ENCODE measurements at places on chromosomes 7 and 10.

- no peak for DNase-seq
Observed at GRCh38 chr7:45173596-45174327, 16.2 kb downstream of the RAMP3 start.

GRCh38 chr7:1986366-1987083, 246.2 kb downstream of the MAD1L1 start:
- DNase-seq = no peak

GRCh38 chr10:129653861-129654260, 186.8 kb downstream of the MGMT start:
- DNase-seq = no peak

GRCh38 chr7:7344583-7344982, 162.2 kb downstream of the C1GALT1 start:
- DNase-seq = no peak

GRCh38 chr10:36141856-36142560, 499.9 kb upstream of the FZD8 start:
- no peak for DNase-seq

- no peak for DNase-seq
Observed at GRCh38 chr10:10967029-10967428, 50.6 kb upstream of the CELF2 start.

DNA sequence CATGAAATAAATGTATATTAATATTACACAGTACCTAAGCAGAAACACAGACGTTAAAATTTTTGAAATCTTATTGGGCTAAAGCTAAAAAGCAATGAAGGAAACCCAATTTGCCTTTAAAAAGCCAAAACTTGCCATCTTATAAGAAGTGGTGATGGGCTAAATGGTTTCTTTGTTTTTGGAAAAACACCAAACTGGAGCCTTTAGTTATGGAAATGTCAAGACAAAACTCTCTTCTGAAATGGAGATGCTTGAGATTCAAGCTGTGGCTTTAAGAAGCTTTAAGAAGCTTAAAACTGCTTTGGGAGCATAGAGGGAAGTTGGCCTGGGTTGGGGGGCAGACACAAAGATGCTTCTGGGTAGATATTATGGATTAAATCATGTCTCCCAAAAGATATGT, 277.0 kb downstream of the GFRA1 start:
- no peak for DNase-seq

DNA sequence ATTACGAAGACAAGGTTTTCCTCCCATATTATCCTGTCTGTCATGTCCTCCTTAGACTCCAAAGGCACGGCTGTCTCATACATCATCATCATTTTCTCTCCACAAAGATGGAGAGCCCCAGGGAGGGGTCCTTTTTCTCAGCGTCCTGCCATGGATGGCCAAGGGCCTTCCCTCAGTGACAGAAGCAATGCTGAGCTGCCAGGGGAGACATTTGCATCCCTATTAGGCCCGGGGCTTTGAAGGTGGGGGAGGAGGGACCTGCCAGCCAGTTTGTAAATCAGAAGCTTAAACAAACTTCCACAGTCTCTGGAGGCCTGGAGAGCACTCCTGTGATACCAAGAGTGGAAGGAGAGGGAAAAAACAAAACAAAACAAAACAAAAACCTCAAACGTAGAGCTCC, 112.4 kb upstream of the ADO start:
- no peak for DNase-seq

DNA sequence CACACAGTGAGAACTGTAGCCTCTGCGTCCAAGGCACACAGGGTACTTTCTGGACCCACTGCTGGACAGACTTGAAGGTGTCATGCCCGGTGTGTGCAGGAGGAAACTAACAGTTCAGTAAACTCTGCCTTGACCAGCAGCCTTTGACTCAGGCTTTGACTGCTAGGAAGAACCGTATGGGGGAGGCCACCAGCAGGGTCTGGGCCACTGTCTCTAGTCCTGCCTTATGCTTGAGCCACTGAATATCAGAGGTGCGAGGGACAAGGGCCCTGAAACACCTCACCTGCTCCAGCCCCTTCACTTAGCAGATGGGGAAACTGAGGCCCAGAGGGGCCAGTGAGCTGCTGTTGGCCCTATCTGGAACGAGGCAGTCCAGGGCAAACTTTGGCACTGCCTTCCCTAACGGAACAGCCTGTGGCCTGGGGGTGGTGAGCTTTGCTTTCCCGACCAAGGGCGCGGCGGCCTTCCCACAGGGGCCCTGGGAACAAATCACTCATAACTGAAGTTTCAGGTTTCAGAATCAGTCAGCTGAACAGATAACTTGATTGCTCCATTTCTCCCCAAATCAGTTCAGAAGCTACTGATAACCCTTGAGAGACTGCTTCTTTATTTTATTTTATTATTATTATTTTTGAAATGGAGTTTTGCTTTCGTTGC, 130.0 kb downstream of the FAM53B start:
- no peak for DNase-seq

- no peak for DNase-seq
Observed at GRCh38 chr7:143265017-143265693, 1.9 kb downstream of the GSTK1 start.

- DNase-seq = no peak
Observed at GRCh38 chr10:25682203-25682851, 251.7 kb upstream of the MYO3A start.

GRCh38 chr7:140069298-140069949, 6.7 kb upstream of the PARP12 start:
- DNase-seq = no peak

Measured in T follicular helper cell (primary cell).